HFFc6 (cell line): ENCODE measurements at places on chromosomes 16 and 17. TPM values are rescaled to one million over a fixed set of nuclear protein-coding genes. Genes with fewer than 3 reads are reported as not detected.

Gene KRTAP4-5
- not detected in 2 replicates for total RNA-seq

Gene QPRT
- 2.9 to 11.1 TPM (median 4.6 TPM) in 3 replicates for total RNA-seq

Gene MMP2
- total RNA-seq, result 446 and 454 TPM in 2 replicates

Gene KRTAP4-2
- not detected in 2 replicates for total RNA-seq

Gene DPEP2
- total RNA-seq, result not detected in 2 replicates

Gene ANKRD11
- 106 to 127 TPM (median 120 TPM) in 3 replicates for total RNA-seq

Gene CHRNE
- total RNA-seq, result 0.27 TPM in 1 of 3 replicates, not detected in the others

Gene AGRP
- not detected in 2 replicates for total RNA-seq

Gene LPCAT2
- 25.9 to 32.7 TPM (median 32.1 TPM) in 3 replicates for total RNA-seq

Gene ATP1B2
- not detected in 2 replicates for total RNA-seq

Gene ACSM5
- not detected in 3 replicates for total RNA-seq

Gene OR1A1
- total RNA-seq, result not detected in 3 replicates

Gene ST6GALNAC1
- not detected in 3 replicates for total RNA-seq

Gene TBC1D28
- not detected in 3 replicates for total RNA-seq

Gene PLA2G10
- not detected in 3 replicates for total RNA-seq

Gene EME1
- 3.2 to 7.1 TPM (median 6.5 TPM) in 3 replicates for total RNA-seq

Gene P2RX5
- total RNA-seq, result 6.6 and 18.0 TPM in 2 replicates

Gene C17orf67
- total RNA-seq, result 1.5 to 2.5 TPM (median 2.0 TPM) in 3 replicates

Gene TEKT1
- total RNA-seq, result not detected in 3 replicates

Gene OR1F1
- not detected in 3 replicates for total RNA-seq

Gene SLC16A13
- 1.6 to 3.0 TPM (median 2.7 TPM) in 3 replicates for total RNA-seq

Gene KIF2B
- total RNA-seq, result not detected in 3 replicates

Gene GRB7
- 0.23 TPM in 1 of 2 replicates, not detected in the other for total RNA-seq

Gene CUEDC1
- total RNA-seq, result 32.8 to 36.3 TPM (median 35.5 TPM) in 3 replicates

Gene PPM1E
- not detected in 2 replicates for total RNA-seq

Gene RHBDL1
- 1.3 to 1.8 TPM (median 1.3 TPM) in 3 replicates for total RNA-seq

Gene ACE
- total RNA-seq, result 1.6 to 2.0 TPM (median 1.6 TPM) in 3 replicates

Gene DNAH17
- total RNA-seq, result not detected in 2 replicates
